A549 (cell line): ENCODE measurements at places on chromosomes 11 and 22. TPM values are rescaled to one million over a fixed set of nuclear protein-coding genes. Genes with fewer than 3 reads are reported as not detected.

The MMP13 gene
- polyA plus RNA-seq, result not detected in 3 replicates

The C11orf52 gene
- 0.08 TPM in 1 of 3 replicates, not detected in the others for polyA plus RNA-seq

The SYT12 gene
- 6.6 to 10.6 TPM (median 9.6 TPM) in 3 replicates for polyA plus RNA-seq

The HBG1 gene
- polyA plus RNA-seq, result not detected in 3 replicates

The C11orf65 gene
- 0.16 to 0.38 TPM (median 0.19 TPM) in 3 replicates for polyA plus RNA-seq

The C11orf24 gene
- polyA plus RNA-seq, result 43.8 to 47.8 TPM (median 44.0 TPM) in 3 replicates

The APOA4 gene
- polyA plus RNA-seq, result not detected in 3 replicates

The SLC35F2 gene
- 32.4 to 33.6 TPM (median 32.8 TPM) in 3 replicates for polyA plus RNA-seq

The CABP4 gene
- polyA plus RNA-seq, result not detected in 3 replicates

- no peak for DNase-seq
Observed at GRCh38 chr11:8532475-8532874, 61.6 kb downstream of the STK33 start.

DNA sequence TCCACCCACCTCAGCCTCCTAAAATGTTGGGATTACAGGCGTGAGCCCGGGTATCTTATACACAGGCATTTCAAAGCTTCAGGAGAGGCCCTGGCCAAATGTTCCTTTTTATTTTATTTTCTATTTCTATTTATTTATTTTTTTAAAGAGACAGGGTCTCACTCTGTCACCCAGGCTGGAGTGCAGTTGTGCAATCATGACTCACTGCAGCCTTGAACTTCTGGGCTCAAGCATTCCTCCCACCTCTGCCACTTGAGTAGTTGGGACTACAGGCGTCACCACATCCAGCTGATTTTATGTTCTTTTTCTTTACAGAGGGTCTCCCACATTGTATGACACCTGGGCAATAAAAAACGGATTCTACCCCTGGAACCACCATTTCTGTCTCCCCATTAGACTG lies 71.2 kb downstream of the FBXO7 start:
- no peak for DNase-seq

GRCh38 chr22:32202539-32203180 lies 2.2 kb downstream of the RFPL2 start:
- DNase-seq, result peak; percentile 47

DNA sequence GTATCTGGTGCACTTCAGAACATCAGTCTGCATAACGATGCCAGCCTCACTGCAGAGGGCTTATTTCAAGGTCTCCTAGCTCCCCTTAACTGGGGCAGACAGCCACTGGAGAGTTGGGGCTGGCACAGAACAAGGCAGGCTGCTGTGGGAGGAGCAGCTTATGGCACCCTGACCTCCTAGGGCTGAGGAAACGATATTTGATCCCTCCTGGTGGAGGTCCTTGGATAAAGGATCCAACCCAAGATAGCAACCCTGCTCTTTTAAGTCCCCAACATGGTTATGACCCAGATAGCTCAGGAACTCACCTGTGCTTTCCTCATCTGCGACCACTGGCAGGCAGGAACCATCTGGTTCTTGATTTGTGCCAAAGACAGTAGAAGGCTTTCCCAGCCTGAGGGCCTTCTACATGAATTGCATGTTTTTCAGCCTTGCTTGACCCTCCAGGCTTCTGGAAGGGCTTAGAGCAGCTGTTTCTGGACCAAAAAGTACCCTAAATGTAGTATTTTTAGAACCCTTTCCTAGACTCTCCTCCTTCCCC lies 2.8 kb downstream of the TMEM109 start:
- no peak for DNase-seq

GRCh38 chr11:67468759-67469507 lies at the start of gene TMEM134:
TSS of gene TMEM134 (minus strand) at chr11:67469251. CDS start at chr11:67469192, 59 bp downstream.
- peak; percentile 81 for DNase-seq

- no peak for DNase-seq
Observed at GRCh38 chr11:45704635-45705034, 39.2 kb upstream of the CHST1 start.

- DNase-seq, result no peak
Observed at GRCh38 chr22:29314537-29315285, 786 bp downstream of the RASL10A start.

DNA sequence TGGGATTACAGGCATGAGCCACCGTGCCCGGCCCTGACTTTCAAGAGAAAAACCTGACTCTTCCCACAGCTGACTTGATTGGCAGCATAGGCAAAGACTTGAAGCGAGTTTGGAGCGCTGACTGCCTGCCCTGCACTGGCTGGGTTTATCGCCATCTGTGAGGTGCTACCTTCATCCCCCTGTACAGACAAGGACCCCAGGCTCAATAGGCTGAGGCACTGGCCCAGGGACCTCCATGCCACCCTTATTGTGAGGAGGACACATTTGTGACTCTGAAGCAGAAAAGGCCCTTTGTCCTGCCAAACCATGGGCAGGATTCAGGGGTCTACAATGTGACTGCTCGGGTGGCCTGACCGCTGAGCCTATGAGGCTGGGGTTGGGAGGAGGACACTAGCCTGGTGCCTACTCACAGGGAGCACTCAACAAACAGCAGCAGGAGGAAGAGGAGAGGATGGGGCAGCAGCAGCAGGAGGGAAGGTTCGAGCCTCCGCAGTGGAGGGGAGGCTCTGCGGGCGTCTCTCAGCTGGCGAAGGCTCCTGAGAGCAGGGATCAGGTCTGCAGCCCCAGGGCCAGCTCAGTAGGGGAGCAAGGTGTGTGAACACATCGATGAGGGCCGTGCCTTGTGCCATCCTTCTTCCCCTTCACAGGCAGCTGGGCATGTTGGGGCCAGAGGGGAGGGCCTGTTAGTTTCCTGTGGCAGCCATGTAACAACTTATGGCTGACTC lies 72.9 kb upstream of the WNT7B start:
- no peak for DNase-seq
